Muscle of leg (tissue), 16 donors: ENCODE measurements at places on chromosomes 6 and 20. TPM values are rescaled to one million over a fixed set of nuclear protein-coding genes. Genes with fewer than 3 reads are reported as not detected.

- no peaks in the 10 kb centered on the region for H3K27me3 ChIP-seq
- DNase-seq: peak; percentile 9
- H3K4me1 ChIP-seq: no peaks in the 10 kb centered on the region
- H3K4me3 ChIP-seq: peak overlapping the region; percentile 15
- H3K36me3 ChIP-seq: no peaks in the 10 kb centered on the region
Observed at GRCh38 chr6:7468382-7469081, 72.9 kb upstream of the DSP start.

Gene SIM1
- total RNA-seq: 2.4 TPM

Gene BPIFB4
- total RNA-seq: 0.09 TPM

GRCh38 chr20:58542411-58543095 lies 27.4 kb upstream of the APCDD1L start:
- H3K4me1 ChIP-seq: no peaks in the 10 kb centered on the region
- H3K27ac ChIP-seq: no peak overlapping the region
- H3K36me3 ChIP-seq: no peaks in the 10 kb centered on the region
- no peak for DNase-seq

DNA sequence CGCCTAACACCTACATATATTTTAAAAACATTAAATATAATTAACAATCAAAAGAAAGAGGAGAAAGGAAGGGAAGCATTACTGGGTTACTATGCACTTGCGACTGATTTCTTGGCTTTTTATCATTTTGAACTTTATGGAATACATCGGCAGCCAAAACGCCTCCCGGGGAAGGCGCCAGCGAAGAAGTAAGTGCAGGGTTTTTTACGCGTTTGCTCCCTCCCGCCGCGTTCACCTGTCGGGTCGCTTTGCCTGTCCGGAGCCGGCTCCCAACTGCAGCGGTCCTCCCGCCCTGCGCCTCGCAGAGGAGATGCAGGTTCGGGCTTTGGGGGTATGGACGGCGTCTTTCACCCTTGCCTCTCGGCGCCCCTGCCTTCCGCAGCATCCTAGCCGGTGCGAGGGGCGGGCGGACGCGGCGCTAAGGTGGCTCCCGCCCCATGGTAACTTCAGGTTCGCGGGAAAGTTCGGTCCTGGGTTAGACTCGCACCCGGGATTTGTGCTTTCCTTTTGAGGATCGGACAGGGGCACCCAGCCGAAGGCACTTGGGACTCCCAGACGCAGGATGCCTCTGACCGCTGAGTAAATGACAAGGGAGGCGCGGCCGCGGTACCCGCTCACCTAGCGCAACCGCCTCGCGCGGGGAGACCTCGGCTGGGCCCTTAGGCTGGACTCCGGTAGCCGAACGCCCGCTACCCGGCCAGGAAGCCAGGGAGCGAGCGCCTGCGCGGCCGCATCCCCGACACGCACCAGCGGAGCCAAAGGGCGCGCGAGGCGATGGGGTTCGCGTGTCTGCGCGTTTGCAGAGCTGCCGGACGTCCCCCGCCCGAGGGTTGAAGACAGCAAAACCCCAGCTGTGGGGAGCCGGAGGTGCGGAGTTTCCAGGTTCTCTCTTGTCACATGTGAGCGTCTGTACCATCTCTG lies 891 bp downstream of the RSPO3 start:
- peak overlapping the region; percentile 64 for H3K4me3 ChIP-seq
- peak overlapping the region; percentile 55 for H3K27ac ChIP-seq
- H3K27me3 ChIP-seq: peaks cover 40% of the 10 kb centered on the region
- H3K36me3 ChIP-seq: no peaks in the 10 kb centered on the region
- peaks cover 31% of the 10 kb centered on the region for H3K4me1 ChIP-seq

GRCh38 chr20:35636095-35636494 lies 20.5 kb downstream of the SPAG4 start:
- peaks cover 17% of the 10 kb centered on the region for H3K36me3 ChIP-seq
- H3K4me1 ChIP-seq: peaks cover 4% of the 10 kb centered on the region
- H3K27me3 ChIP-seq: no peaks in the 10 kb centered on the region

DNA sequence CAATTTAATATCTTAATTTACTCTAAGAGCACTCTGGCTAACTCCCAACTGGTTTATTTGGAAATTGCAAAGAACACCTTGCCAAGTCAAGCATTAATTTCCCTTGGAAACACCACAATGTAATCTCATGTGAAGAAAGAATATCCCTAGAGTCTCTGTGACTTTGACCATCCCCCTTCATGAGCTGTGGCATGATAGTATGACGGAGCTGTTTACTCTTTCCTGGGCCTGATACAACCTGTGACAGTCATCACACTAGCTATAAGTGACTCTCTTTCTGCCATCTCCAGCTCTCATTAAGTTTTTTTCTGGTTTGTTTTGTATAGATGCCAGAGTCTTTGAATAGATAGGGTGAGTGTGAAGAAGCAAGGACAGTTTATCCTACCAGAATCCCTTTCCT lies 470.3 kb upstream of the JARID2 start:
- H3K27me3 ChIP-seq: no peaks in the 10 kb centered on the region
- no peaks in the 10 kb centered on the region for H3K4me1 ChIP-seq
- no peak overlapping the region for H3K27ac ChIP-seq
- no peak overlapping the region for H3K4me3 ChIP-seq
- no peak for DNase-seq

- H3K4me3 ChIP-seq: no peak overlapping the region
- no peak overlapping the region for H3K27ac ChIP-seq
- H3K27me3 ChIP-seq: no peaks in the 10 kb centered on the region
- no peaks in the 10 kb centered on the region for H3K4me1 ChIP-seq
- H3K36me3 ChIP-seq: no peaks in the 10 kb centered on the region
- no peak for DNase-seq
Observed at GRCh38 chr20:53208110-53208832, 236.1 kb downstream of the TSHZ2 start.

GRCh38 chr6:13915561-13916229 lies 9.1 kb upstream of the RNF182 start:
- peak; percentile 17 for DNase-seq
- H3K36me3 ChIP-seq: no peaks in the 10 kb centered on the region
- H3K4me1 ChIP-seq: peaks cover 8% of the 10 kb centered on the region
- H3K27me3 ChIP-seq: no peaks in the 10 kb centered on the region
- H3K27ac ChIP-seq: no peak overlapping the region

DNA sequence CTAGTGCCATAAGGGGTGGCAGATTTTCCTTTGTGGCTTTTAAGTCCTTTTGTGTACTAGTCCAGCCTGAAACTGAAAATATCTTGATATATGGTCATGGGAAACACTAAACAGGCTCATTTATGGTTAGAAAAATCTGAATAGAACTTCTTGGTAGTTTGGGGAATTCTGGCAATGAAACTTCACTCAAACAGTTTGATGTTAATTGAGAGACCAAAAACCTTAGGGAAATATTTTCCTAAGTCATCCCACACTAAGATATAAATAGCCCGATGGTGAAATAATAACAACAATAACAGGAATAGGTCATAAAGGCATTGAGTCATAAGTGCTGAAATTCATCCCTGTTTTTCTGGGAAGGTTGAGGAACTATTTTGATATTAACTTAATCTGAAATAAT lies 146.2 kb upstream of the SMLR1 start:
- H3K4me1 ChIP-seq: peaks cover 4% of the 10 kb centered on the region
- H3K27me3 ChIP-seq: no peaks in the 10 kb centered on the region
- H3K36me3 ChIP-seq: no peaks in the 10 kb centered on the region
- no peak overlapping the region for H3K4me3 ChIP-seq

Gene TMC2
- total RNA-seq: not detected

Gene FILIP1
- 48.9 TPM for total RNA-seq

Gene KHDC1L
- total RNA-seq: 0.13 TPM

Gene CST4
- not detected for total RNA-seq

Gene LY6G6D
- 0.58 TPM for total RNA-seq

- H3K27me3 ChIP-seq: no peaks in the 10 kb centered on the region
- H3K27ac ChIP-seq: no peak overlapping the region
- DNase-seq: no peak
- no peak overlapping the region for H3K4me3 ChIP-seq
- H3K4me1 ChIP-seq: no peaks in the 10 kb centered on the region
Observed at GRCh38 chr6:137630666-137631065, 136.5 kb upstream of the OLIG3 start.

DNA sequence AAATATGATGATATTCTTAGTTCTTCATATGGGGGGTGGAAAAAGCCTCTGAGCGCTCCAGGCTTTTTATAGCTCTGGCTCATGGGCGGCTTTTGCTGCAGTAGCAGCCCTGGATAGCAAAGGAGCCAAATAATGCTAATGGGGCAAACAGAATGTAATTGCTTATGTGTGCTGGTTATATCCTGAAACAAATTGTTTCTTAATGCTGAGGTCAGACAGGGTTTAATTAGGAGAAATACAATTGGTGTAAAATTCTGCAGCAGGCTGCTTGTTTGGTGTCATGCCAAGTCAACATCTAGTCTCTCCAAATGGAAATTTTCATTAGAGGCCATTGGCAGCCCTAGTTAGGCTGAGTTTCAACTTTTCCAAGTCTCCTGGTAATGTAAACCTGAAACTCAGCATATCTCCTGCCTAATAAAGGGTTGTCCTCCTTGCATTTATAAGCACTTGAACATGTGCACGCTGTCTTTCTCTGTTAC lies 530.1 kb upstream of the NOX3 start:
- peak overlapping the region; percentile 29 for H3K27ac ChIP-seq
- H3K36me3 ChIP-seq: no peaks in the 10 kb centered on the region
- peak; percentile 96 for DNase-seq
- peaks cover 9% of the 10 kb centered on the region for H3K4me1 ChIP-seq
- H3K27me3 ChIP-seq: no peaks in the 10 kb centered on the region

Gene SNAP91
- total RNA-seq: 2.3 TPM

Gene PRKN
- 4.0 TPM for total RNA-seq

DNA sequence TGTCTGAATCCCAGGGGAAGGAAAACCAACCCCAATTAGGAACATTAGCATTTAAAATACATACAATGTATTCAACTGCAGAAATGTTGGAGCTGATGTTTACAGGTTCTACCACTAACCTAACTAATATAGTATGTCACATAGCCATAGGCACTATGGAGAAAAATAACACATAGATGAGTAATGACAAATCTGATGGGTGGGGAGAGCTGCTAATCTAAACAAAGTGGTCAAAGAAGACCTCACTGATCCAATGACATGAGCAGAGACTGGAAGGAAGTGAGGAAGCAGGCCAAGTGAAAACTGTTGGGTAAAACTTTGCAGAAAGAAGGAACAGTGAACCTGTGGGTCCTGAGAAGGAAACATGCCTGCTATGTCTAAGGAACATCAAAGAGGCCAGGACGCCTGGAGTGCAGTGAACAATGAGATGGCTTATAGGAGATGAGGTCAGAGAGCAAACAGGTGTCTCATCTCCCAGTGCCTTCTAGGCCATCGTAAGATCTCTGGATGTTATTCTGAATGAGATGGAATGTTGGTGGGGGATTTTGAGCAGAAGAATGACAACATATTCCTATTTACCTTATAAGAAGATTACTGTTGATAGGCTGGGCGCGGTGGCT lies 135.7 kb downstream of the ALDH8A1 start:
- H3K27ac ChIP-seq: no peak overlapping the region
- no peaks in the 10 kb centered on the region for H3K27me3 ChIP-seq
- no peaks in the 10 kb centered on the region for H3K4me1 ChIP-seq
- no peak overlapping the region for H3K4me3 ChIP-seq

- no peaks in the 10 kb centered on the region for H3K36me3 ChIP-seq
- no peaks in the 10 kb centered on the region for H3K4me1 ChIP-seq
- no peak for DNase-seq
- H3K27ac ChIP-seq: no peak overlapping the region
Observed at GRCh38 chr6:156061465-156061864, 605.8 kb upstream of the NOX3 start.

GRCh38 chr20:58982406-58983114 lies 1.5 kb downstream of the NELFCD start:
- H3K4me1 ChIP-seq: peaks cover 16% of the 10 kb centered on the region
- H3K36me3 ChIP-seq: peaks cover 21% of the 10 kb centered on the region
- DNase-seq: no peak

DNA sequence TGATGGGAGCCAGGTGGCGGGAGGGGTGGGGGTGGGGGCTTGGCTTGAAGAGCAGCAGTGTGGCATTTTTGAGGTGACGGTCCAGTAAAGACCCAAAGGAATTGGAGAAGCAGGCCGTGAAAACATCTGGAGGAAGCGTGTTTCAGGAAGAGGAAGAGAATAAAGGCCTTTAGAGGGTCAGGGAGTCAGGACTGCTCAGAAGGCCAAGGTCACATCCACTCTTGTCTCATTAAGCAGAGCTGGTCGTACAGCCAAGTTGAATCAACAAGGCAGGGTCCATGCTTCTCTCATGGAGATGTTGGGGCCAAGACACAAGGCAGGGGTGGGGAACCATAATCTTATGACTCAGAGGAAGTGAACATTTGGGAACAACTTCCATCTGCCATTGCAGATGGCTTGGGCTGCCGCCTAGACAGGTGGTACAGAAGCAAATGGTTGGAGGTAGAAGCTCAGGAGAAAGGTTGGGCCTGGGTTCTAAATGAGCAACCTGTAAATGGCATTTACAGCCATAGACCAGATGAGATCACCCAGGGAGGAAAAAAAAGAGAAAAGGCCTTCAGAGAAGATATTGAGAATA lies 179.6 kb downstream of the TTLL2 start:
- peaks cover 17% of the 10 kb centered on the region for H3K4me1 ChIP-seq
- no peaks in the 10 kb centered on the region for H3K36me3 ChIP-seq
- no peak overlapping the region for H3K27ac ChIP-seq
- DNase-seq: peak; percentile 67

Gene WFDC10B
- total RNA-seq: not detected

- H3K36me3 ChIP-seq: no peaks in the 10 kb centered on the region
Observed at GRCh38 chr6:5674141-5674540, 332.6 kb downstream of the NRN1 start.

GRCh38 chr6:128827675-128828464 lies 55.1 kb upstream of the LAMA2 start:
- H3K4me3 ChIP-seq: no peak overlapping the region
- H3K27me3 ChIP-seq: no peaks in the 10 kb centered on the region
- H3K36me3 ChIP-seq: no peaks in the 10 kb centered on the region
- DNase-seq: peak; percentile 40
- no peak overlapping the region for H3K27ac ChIP-seq

- no peak overlapping the region for H3K4me3 ChIP-seq
- H3K27ac ChIP-seq: no peak overlapping the region
- peaks cover 5% of the 10 kb centered on the region for H3K4me1 ChIP-seq
Observed at GRCh38 chr6:33828452-33828763, 24.6 kb upstream of the MLN start.

DNA sequence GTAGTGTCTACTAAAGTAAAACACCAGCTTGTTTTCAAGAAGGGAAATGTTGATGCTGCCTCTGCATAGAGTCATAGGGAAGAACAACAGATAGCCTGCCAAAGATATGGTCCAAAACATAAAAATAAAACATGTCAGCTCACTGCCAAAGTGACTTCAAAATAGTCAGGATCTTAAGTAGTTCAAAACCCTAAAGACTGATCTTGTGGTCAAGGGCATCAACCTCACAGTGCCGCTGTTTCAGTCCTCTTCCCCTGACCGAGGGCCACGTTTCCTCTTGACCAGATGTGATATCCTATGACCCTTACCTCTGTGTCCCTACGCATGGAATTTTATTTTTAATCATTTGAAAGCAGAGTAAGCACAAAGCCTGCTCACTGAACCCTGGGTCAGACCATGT lies 104.2 kb upstream of the CNKSR3 start:
- H3K27ac ChIP-seq: no peak overlapping the region
- H3K4me1 ChIP-seq: peaks cover 10% of the 10 kb centered on the region
- peaks cover 2% of the 10 kb centered on the region for H3K27me3 ChIP-seq
- no peak for DNase-seq

GRCh38 chr20:51309128-51309527 lies 233.4 kb downstream of the NFATC2 start:
- H3K4me3 ChIP-seq: no peak overlapping the region
- H3K27ac ChIP-seq: no peak overlapping the region
- H3K27me3 ChIP-seq: peaks cover 3% of the 10 kb centered on the region

GRCh38 chr6:78523622-78524021 lies 343.7 kb upstream of the IRAK1BP1 start:
- H3K4me1 ChIP-seq: no peaks in the 10 kb centered on the region
- no peak overlapping the region for H3K27ac ChIP-seq
- no peak for DNase-seq
- H3K27me3 ChIP-seq: no peaks in the 10 kb centered on the region
- no peaks in the 10 kb centered on the region for H3K36me3 ChIP-seq
